A549 treated with Mapracorat at 1 μM for 4 hours (cell line): ENCODE measurements at places on chromosomes 4 and X. TPM values are rescaled to one million over a fixed set of nuclear protein-coding genes. Genes with fewer than 3 reads are reported as not detected.

PPP2R2C gene
- total RNA-seq = 25.5 to 36.4 TPM (median 35.9 TPM) in 5 replicates

TAB3 gene
- total RNA-seq = 6.5 to 11.6 TPM (median 11.0 TPM) in 5 replicates

PCSK1N gene
- 19.4 to 53.5 TPM (median 48.4 TPM) in 5 replicates for total RNA-seq

S100P gene
- total RNA-seq = 54.2 to 116 TPM (median 104 TPM) in 5 replicates

NUDT10 gene
- total RNA-seq = 0.53 to 1.1 TPM (median 0.82 TPM) in 5 replicates

PAK3 gene
- not detected in 5 replicates for total RNA-seq

PDCL2 gene
- total RNA-seq = not detected in 5 replicates

POLN gene
- total RNA-seq = 0.33 to 1.8 TPM (median 0.64 TPM) in 5 replicates

VEGFD gene
- 0.14 to 0.57 TPM (median 0.22 TPM) in 5 replicates for total RNA-seq

TLL1 gene
- total RNA-seq = 0.15 to 0.29 TPM (median 0.20 TPM) in 5 replicates

BST1 gene
- 14.4 to 20.0 TPM (median 16.6 TPM) in 5 replicates for total RNA-seq

CD38 gene
- total RNA-seq = 9.6 to 16.6 TPM (median 13.3 TPM) in 5 replicates

PABPC4L gene
- total RNA-seq = 0.05 to 0.09 TPM (median 0.07 TPM) in 4 of 5 replicates, not detected in the other

FAM53A gene
- 0.56 to 1.6 TPM (median 0.79 TPM) in 5 replicates for total RNA-seq

TIGD4 gene
- total RNA-seq = 0.15 to 0.23 TPM (median 0.20 TPM) in 4 of 5 replicates, not detected in the other

DUSP21 gene
- total RNA-seq = not detected in 5 replicates

HTN3 gene
- not detected in 5 replicates for total RNA-seq

EXOSC9 gene
- total RNA-seq = 25.9 to 36.7 TPM (median 27.3 TPM) in 5 replicates

FRG1 gene
- 34.3 to 47.2 TPM (median 36.4 TPM) in 5 replicates for total RNA-seq

ATP8A1 gene
- 0.03 to 0.09 TPM (median 0.06 TPM) in 4 of 5 replicates, not detected in the other for total RNA-seq

ANKRD37 gene
- 2.2 to 4.2 TPM (median 3.2 TPM) in 5 replicates for total RNA-seq

CNGA1 gene
- not detected in 5 replicates for total RNA-seq

C1GALT1C1 gene
- total RNA-seq = 30.6 to 39.2 TPM (median 33.9 TPM) in 5 replicates

CUL4B gene
- total RNA-seq = 37.9 to 50.6 TPM (median 48.8 TPM) in 5 replicates

SLC35A2 gene
- 47.9 to 65.4 TPM (median 62.5 TPM) in 5 replicates for total RNA-seq
